ENCODE measurements at places on chromosomes 6 and 20. TPM values are rescaled to one million over a fixed set of nuclear protein-coding genes. Genes with fewer than 3 reads are reported as not detected.

SH3BGRL2 gene
- 0.51 TPM for total RNA-seq

GRCh38 chr6:6591778-6592465 is 3.4 kb downstream of the LY86 start:
- H3K4me1 ChIP-seq = no peaks in the 10 kb centered on the region
- H3K27ac ChIP-seq = no peak overlapping the region
- no peaks in the 10 kb centered on the region for H3K27me3 ChIP-seq
- H3K36me3 ChIP-seq = no peaks in the 10 kb centered on the region

DNA sequence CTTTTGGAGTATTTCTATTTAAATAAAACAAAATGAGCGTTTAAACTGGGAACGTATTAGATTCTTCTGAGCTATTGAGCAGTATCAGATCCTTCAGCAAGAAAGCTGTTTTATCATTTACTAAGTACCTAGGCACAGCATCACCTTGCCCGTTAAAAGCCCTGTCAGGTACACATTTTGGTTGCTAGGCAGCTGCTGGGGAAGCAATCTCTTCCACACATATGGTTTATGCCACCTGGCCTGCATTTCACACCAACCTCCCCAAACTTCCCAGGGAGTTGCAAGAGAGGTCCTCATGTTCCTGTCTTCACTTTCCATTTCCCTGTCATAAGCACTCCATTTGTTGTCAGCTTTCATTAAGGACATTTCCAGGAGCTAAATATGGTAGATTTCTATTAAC is 400.1 kb downstream of the PLCB1 start:
- no peak for DNase-seq
- no peak overlapping the region for H3K27ac ChIP-seq
- no peak overlapping the region for H3K4me3 ChIP-seq
- no peaks in the 10 kb centered on the region for H3K27me3 ChIP-seq
- peaks cover 61% of the 10 kb centered on the region for H3K4me1 ChIP-seq

HSPA1L gene
- 1.7 TPM for total RNA-seq

GRCh38 chr6:7467007-7467897 is 74.2 kb upstream of the DSP start:
- peak overlapping the region; percentile 87 for H3K27ac ChIP-seq
- H3K36me3 ChIP-seq = no peaks in the 10 kb centered on the region
- DNase-seq = peak; percentile 8
- no peak overlapping the region for H3K4me3 ChIP-seq
- H3K4me1 ChIP-seq = peaks cover 48% of the 10 kb centered on the region
- H3K27me3 ChIP-seq = peaks cover 1% of the 10 kb centered on the region

- H3K27me3 ChIP-seq = peaks cover 2% of the 10 kb centered on the region
- DNase-seq = no peak
- H3K4me1 ChIP-seq = peaks cover 74% of the 10 kb centered on the region
These were observed 5.7 kb downstream of the SASH1 start for GRCh38 chr6:148348335-148348734.

GRCh38 chr6:128841518-128841917 is 41.4 kb upstream of the LAMA2 start:
- no peaks in the 10 kb centered on the region for H3K27me3 ChIP-seq
- DNase-seq = no peak
- H3K27ac ChIP-seq = no peak overlapping the region
- H3K4me3 ChIP-seq = no peak overlapping the region
- no peaks in the 10 kb centered on the region for H3K4me1 ChIP-seq
- H3K36me3 ChIP-seq = no peaks in the 10 kb centered on the region

DNA sequence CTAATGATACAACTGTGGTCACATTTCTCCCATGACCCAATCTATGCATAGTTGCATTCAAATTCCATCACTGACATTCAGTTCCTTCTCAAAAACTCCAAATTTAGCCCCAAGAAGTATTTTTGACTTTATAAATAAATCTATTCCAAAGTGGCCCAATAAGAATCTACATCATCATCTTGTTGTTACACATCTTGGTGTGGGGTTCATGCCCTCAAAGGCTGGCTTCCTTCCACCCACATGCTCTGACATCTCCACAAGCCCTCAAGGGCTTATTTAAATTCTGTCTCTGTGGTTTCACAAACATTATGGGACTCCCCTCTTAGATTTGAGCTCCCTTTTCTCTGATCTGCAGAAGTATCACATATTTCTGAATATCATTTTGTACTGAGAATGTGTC is 585.3 kb upstream of the BTBD3 start:
- no peak overlapping the region for H3K27ac ChIP-seq

DNA sequence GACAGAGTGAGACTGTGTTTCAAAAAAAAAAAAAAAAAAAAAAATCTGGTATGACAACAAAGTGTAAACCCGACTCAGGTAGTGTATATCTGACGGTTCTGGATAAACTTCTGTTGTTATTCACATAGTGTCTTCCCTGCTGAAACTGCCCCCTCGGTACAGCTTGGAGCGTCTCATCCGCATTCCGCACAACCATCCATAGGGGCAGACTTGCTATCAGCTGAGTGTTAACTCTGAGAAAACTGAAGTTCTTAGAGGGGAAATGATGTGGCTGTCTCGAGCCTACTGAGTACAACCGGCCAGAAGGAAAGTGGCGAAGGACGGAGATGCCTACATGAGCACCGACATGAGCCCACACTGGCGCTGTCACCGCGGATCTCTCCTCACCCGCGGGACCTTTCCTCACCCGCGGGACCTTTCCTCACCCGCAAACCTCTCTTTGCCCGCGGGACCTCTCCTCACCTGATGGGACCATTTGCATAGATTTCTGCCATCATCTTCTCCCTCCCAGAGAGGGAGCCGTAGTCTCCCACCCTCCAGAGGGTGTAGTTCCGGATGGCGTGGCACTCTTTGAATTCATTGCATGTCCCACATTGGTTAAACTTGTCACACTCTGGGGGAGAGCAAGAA is 9.8 kb downstream of the CTSZ start:
- H3K36me3 ChIP-seq = peaks cover 33% of the 10 kb centered on the region
- no peak for DNase-seq
- H3K27ac ChIP-seq = no peak overlapping the region
- H3K27me3 ChIP-seq = peaks cover 5% of the 10 kb centered on the region
- no peaks in the 10 kb centered on the region for H3K4me1 ChIP-seq

GRCh38 chr6:127096167-127096566 is 22.3 kb upstream of the RSPO3 start:
- no peak overlapping the region for H3K27ac ChIP-seq
- H3K4me1 ChIP-seq = no peaks in the 10 kb centered on the region
- H3K27me3 ChIP-seq = peaks cover 14% of the 10 kb centered on the region
- no peak for DNase-seq

DNA sequence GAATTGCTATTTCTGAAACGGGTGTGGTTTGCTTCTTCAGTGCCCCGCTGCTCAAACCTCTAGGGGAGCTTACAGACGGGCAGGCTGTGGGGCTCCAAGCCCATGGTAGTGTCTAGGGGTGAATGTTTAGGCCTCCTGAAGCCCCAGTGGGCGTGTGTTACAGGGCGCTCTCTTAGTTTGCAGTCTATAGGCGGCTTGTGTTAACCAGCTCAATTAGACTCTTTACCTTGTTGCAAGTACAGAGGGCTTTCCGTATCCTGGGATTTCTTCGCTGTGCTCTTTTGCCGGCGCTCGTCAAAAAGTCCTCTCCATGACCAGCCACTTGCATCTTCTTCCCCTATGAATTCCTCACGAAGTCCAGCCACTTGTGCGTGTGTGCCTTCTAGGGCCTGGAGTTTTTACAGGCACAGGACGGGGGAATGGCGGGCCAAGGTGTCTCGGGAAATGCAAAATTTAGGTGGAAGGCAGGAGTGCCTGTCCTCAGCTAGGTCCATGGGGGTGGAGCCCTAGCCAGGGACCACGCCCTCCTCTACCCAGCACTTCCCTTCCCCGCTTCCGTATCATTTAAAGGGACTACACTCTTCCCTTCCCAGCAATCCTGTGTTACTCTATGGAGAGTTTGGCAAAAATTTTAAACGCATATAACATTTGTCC is 94.5 kb downstream of the HTR1B start:
- DNase-seq = peak; percentile 43
- H3K36me3 ChIP-seq = no peaks in the 10 kb centered on the region
- peak overlapping the region; percentile 94 for H3K4me3 ChIP-seq
- H3K4me1 ChIP-seq = peaks cover 5% of the 10 kb centered on the region
- no peaks in the 10 kb centered on the region for H3K27me3 ChIP-seq
- H3K27ac ChIP-seq = peak overlapping the region; percentile 76

HRH3 gene
- not detected for total RNA-seq

GRCh38 chr6:21220271-21220987 is 373.1 kb upstream of the SOX4 start:
- no peak overlapping the region for H3K4me3 ChIP-seq
- H3K4me1 ChIP-seq = peaks cover 7% of the 10 kb centered on the region

- peaks cover 1% of the 10 kb centered on the region for H3K27me3 ChIP-seq
- DNase-seq = no peak
- no peak overlapping the region for H3K4me3 ChIP-seq
- no peaks in the 10 kb centered on the region for H3K36me3 ChIP-seq
- H3K4me1 ChIP-seq = no peaks in the 10 kb centered on the region
These were observed 254.6 kb downstream of the EPHA7 start for GRCh38 chr6:93164781-93165180.

GRCh38 chr6:117555882-117556498 is 46.3 kb downstream of the GOPC start:
- H3K4me3 ChIP-seq = no peak overlapping the region
- no peaks in the 10 kb centered on the region for H3K27me3 ChIP-seq
- no peak for DNase-seq

DNA sequence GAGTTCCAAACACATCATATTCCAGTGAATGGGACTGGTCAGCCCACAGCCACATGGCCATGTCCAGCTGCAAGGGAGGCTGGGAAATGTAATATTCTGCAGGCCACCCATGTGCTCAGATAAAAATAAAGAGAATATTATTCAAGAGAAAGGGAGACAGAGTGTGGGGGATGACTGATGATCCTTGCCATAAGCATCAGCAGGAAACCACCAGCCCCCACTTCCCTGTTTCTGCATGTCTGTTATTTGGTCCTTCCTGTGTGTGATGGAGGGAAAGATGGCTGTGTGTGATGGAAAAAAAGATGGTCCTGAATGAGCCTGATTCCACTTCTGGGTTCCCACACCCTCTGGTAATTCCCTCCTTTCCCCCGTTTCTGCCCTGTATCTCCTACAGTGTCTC is 13.1 kb upstream of the RSPO4 start:
- no peak overlapping the region for H3K4me3 ChIP-seq
- H3K27me3 ChIP-seq = peaks cover 19% of the 10 kb centered on the region
- no peak overlapping the region for H3K27ac ChIP-seq
- H3K36me3 ChIP-seq = no peaks in the 10 kb centered on the region
- DNase-seq = no peak

DNA sequence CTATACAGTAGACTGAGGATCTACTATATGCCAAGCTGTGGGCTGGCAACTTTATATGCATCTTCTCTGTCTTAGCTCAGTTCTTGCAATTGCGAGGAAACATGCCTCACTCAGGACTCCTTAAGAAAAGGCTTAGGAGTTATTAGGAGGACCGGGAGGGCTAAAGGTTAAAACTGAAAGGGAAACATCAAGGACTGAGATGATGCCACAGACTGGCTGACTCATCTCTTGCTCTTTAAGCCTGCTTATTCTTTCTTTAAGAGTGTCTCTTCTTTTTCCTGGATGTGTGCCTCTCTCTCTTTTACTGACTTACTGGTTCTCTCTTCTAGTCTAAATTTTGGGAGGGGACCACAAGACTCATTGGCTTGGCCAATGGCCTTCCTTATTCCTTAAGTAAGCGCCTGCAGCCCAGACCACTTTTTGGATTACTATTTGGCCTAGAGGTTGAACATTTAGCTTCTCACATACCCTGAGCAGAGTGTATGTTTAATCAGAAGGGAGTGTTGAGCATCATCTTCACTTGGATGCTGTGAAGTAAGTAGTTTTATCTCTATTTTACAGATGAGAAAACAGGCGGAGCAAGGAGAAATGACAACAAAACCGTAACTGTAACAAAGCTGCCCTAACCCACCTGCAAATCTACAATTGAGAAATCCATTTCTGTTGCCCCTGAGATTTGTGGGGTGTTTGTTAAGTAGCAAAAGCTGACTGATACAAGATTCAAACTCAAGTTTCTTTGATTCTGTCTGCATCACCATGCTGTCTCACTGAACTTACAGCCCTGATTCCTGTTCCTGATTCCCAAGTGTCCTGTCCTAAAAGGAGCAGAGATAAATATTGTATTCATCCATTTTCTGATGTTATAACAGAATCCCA is 7.2 kb upstream of the SDC4 start:
- DNase-seq = peak; percentile 72
- H3K27me3 ChIP-seq = no peaks in the 10 kb centered on the region
- H3K4me1 ChIP-seq = peaks cover 61% of the 10 kb centered on the region
- peak overlapping the region; percentile 62 for H3K4me3 ChIP-seq
- H3K36me3 ChIP-seq = no peaks in the 10 kb centered on the region
- H3K27ac ChIP-seq = peak overlapping the region; percentile 70

C6orf52 gene
- not detected for total RNA-seq

EFCAB8 gene
- not detected for total RNA-seq

- H3K36me3 ChIP-seq = peaks cover 2% of the 10 kb centered on the region
- no peak overlapping the region for H3K4me3 ChIP-seq
- no peak overlapping the region for H3K27ac ChIP-seq
- no peaks in the 10 kb centered on the region for H3K27me3 ChIP-seq
- H3K4me1 ChIP-seq = peaks cover 48% of the 10 kb centered on the region
- DNase-seq = no peak
These were observed 219.7 kb downstream of the ZMYND8 start for GRCh38 chr20:47136782-47137181.

DNA sequence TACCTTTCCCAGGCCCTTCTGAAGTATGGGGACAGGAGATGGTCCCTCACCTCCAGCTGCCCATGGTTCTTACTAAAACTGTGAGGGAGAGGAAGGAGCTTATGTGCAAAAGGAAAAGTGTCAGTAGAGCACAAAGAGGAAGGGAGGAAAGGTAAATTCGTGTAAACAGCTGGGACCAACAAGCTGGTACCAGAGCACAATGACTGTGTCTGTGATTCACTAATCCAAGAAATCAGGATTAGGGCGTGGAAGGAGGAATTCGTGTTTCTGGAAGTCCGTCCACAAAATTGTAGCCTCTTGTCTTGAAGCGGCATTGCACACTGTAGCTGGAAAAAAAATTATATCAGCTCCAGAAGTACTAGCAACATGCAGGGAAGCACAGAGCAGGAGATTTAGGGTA is 129.0 kb upstream of the RREB1 start:
- no peak overlapping the region for H3K27ac ChIP-seq
- no peak for DNase-seq
- no peaks in the 10 kb centered on the region for H3K36me3 ChIP-seq

DPPA5 gene
- not detected for total RNA-seq

DNA sequence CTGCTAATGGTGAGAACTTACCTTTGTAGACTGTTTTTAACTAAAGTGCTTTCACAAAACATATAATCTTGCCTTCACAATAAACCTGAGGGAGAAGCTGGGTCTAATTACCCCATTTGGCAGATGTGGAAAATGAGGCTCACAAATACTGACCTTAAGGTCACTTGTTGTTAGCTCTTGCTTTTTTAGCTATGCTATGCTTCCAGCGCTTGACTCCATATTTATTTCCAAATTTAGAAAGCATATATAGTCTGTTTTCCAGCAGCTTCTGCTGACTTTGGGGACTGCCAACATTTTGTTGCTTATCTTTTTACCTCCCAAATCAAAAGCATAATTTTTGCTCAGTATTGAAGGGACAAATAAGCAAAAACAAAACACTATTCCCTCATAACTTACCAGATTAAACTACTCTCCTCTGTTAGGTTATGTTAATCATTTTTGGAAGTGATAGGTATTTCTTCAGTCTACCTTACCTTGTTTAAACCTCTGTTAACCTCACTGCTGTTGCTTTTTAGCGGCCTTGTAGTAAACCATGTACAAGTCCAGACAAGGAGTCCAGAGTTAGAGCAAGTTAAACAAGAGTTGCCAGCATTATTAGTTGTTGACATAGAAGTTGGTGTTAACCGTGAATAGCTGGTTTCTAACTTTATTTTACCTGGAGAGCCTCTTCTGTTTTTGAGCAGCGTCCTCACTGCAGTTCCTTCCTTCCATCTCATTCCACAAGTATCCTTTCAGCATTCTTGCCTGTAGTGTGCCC is 4.9 kb upstream of the BTBD3 start:
- no peak overlapping the region for H3K4me3 ChIP-seq
- no peaks in the 10 kb centered on the region for H3K27me3 ChIP-seq
- no peak overlapping the region for H3K27ac ChIP-seq
- no peak for DNase-seq
- peaks cover 23% of the 10 kb centered on the region for H3K4me1 ChIP-seq
- no peaks in the 10 kb centered on the region for H3K36me3 ChIP-seq
